ENCODE measurements at places on chromosomes 2 and 18. TPM values are rescaled to one million over a fixed set of nuclear protein-coding genes. Genes with fewer than 3 reads are reported as not detected.

NFU1 gene
- total RNA-seq: 79.2 TPM

RPRM gene
- 17.4 TPM for total RNA-seq

MYO7B gene
- 1.4 TPM for total RNA-seq

OTOS gene
- total RNA-seq: not detected

REEP1 gene
- total RNA-seq: 61.7 TPM
